ENCODE measurements at places on chromosomes 4 and X. TPM values are rescaled to one million over a fixed set of nuclear protein-coding genes. Genes with fewer than 3 reads are reported as not detected.

The GPR173 gene
- 3.8 TPM for polyA plus RNA-seq

The PLP2 gene
- 79.6 TPM for polyA plus RNA-seq

The SPATA4 gene
- 0.11 TPM for polyA plus RNA-seq

The AKAP14 gene
- polyA plus RNA-seq, result not detected

The KIAA1210 gene
- not detected for polyA plus RNA-seq

The ZNF630 gene
- 0.77 TPM for polyA plus RNA-seq

The NAA11 gene
- not detected for polyA plus RNA-seq

The IGSF1 gene
- polyA plus RNA-seq, result not detected

The RAP2C gene
- polyA plus RNA-seq, result 14.4 TPM

The SRPX2 gene
- 87.1 TPM for polyA plus RNA-seq

The COL4A5 gene
- 123 TPM for polyA plus RNA-seq

The IQSEC2 gene
- 9.1 TPM for polyA plus RNA-seq

The TMPRSS11F gene
- not detected for polyA plus RNA-seq

The PRICKLE3 gene
- polyA plus RNA-seq, result 4.1 TPM

The TRIM60 gene
- polyA plus RNA-seq, result not detected

The SPANXA2 gene
- not detected for polyA plus RNA-seq

The DGKK gene
- not detected for polyA plus RNA-seq

The SHROOM2 gene
- polyA plus RNA-seq, result 9.9 TPM

The CYSLTR1 gene
- polyA plus RNA-seq, result not detected

The ZC4H2 gene
- 27.5 TPM for polyA plus RNA-seq

The FGFBP1 gene
- polyA plus RNA-seq, result not detected

The PPEF1 gene
- polyA plus RNA-seq, result not detected

The MAGEC2 gene
- not detected for polyA plus RNA-seq

The CRMP1 gene
- polyA plus RNA-seq, result 6.2 TPM

The ATP2B3 gene
- polyA plus RNA-seq, result not detected

The GPRASP3 gene
- polyA plus RNA-seq, result 6.9 TPM

The ANK2 gene
- 1.3 TPM for polyA plus RNA-seq

The FGFR3 gene
- polyA plus RNA-seq, result 0.06 TPM

The AMBN gene
- polyA plus RNA-seq, result not detected

The HPGDS gene
- not detected for polyA plus RNA-seq

The ATP1B4 gene
- polyA plus RNA-seq, result not detected

The PIGA gene
- 3.1 TPM for polyA plus RNA-seq
